ENCODE measurements at places on chromosomes 12 and 14.

- peak; percentile 17 for DNase-seq
These were observed 151.4 kb upstream of the AVPR1A start for GRCh38 chr12:63302269-63302940.

DNA sequence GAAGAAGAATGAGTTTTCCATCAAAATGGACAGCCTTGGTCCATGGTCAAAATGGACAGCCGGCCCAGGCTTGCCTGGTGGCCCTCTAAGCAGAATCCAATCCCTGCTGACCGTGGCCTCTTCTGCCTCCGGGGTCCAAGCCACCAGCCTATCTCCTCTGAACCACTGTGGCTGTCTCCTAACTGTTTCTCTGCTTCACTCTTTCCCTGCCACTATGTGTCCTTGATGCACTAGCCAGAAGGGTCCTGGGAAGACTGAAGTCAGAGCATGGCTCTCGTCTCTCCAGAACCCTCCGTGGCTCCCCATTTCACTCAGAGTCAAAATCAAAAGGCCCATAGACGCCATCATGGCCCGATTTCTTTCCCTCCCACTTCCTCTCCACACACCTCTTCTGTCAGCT lies 8.5 kb upstream of the FZD10 start:
- DNase-seq = no peak

DNA sequence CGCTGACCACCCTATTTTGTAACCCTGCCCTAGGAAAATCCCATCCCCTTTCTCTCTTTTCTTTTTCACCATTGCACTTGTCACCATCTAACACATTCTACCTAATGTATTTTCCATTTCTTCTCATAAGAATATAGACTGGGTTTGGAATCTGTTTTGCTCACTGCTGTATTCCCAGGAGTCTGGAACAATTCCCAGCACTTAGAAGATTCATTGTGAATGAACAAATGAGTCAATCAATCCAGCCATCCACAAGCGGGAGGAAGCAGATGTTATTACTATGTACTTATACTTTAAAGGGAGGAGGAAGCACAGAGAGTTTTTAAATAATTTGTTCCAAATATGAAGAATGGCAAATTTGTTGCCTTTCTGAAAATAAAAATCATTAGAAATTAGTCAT lies 142.1 kb downstream of the KIF21A start:
- DNase-seq = peak; percentile 40

- no peak for DNase-seq
These were observed 68.8 kb upstream of the TRAF3 start for GRCh38 chr14:102708494-102708893.

GRCh38 chr12:116924558-116925453 lies 14.1 kb downstream of the FBXW8 start:
- DNase-seq = peak; percentile 79

GRCh38 chr12:72388322-72388721 lies 116.2 kb downstream of the TRHDE start:
- no peak for DNase-seq

DNA sequence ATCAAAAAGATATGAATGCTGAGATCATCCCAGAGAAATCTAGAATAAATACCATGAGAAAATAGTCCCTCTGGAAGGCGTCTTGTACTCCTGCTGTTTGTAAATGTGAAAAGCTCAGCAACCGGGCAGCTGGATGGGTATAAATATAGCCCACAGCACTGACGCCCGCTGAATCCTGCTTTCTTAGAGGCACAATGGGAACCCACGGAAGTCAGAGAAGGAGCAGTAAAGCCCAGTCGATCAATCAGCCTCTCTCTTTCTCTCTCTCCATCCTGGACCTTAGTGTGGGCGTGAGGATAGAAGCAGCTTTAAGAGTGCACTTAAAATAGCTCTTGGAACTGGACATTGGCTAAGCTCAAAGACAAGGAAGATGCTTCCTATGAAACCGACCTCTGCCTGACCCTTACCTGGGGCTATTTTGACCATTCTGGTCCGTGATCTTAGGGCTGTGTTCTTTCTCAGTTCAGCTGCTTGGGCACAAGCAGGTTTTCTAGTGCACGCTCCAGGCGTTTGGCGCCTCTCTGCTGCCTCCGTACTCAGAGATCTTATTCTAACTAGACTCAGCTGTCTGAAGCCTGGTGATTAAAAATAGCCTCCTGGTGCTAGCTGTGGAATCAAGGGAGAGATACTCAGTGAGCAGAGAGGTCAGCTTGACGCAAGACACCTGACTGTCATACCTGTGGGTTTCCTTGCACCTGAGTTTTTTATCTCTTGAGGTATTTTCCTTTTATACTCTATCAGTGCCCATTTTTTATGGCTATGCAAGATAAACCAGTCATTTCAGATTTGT lies 144.6 kb downstream of the ETV6 start:
- no peak for DNase-seq

GRCh38 chr12:51823875-51824565 lies 24.5 kb downstream of the FIGNL2 start:
- peak; percentile 66 for DNase-seq

DNA sequence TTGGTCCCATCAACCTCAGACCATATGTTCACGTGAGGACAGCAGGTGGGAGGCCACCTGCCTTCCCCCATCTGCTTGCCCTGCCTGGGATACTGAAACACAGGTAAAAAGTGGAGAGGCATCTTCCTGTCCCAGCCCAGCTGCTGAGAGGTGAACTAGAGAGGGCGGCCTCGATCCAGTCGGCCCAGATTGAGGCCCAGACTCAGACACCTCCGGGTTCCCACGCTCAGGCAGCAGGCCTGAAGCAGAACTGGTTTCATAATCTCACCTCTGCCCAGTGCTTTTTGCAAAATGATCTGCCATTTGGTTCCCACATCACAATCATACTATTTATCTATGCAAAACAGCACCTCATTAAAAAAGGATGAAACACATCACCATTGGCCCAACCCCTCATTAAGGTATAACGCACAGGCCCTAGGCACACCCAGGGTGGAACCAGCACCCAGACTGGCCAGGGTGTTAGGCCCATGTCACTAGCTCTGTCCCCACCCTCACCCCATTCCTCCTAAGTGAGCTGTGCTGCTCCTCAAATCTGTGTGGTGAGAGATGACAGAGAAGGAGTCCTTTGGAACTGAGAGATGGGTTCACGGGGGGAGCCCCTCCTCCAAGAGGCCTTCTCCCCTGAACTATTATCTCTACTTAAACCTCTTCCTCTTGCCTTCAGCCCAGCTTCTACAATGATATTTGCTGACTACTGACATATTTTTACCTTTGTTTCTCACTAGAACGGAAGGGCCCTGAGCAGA lies 81.1 kb downstream of the ZFP36L1 start:
- no peak for DNase-seq

DNA sequence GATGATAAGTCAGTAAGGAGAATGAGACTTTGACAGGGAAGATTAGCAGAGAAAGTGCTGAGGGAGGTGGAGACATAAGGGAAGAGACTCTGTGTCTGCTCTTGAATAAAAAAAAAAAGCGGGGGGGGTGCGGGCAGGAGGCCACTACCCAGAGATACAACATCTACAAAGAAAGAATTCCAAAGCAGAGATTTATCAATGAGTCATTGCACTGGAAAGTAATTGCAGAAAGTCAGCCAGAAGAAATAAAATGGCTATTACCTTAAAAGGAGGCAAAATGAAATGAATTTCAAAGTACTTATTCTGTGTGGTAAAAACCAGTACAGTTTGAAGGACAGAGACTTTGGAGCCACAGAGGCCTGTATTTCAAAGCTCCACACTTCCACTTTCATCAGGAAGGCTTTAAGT lies 267.1 kb upstream of the PRKD1 start:
- DNase-seq = peak; percentile 97

- peak; percentile 22 for DNase-seq
These were observed 8.5 kb upstream of the HSP90AA1 start for GRCh38 chr14:102095231-102095870.

- no peak for DNase-seq
These were observed 50.0 kb downstream of the GLT1D1 start for GRCh38 chr12:128903236-128903635.

GRCh38 chr14:32417956-32418552 lies 89.0 kb downstream of the AKAP6 start:
- DNase-seq = peak; percentile 90

DNA sequence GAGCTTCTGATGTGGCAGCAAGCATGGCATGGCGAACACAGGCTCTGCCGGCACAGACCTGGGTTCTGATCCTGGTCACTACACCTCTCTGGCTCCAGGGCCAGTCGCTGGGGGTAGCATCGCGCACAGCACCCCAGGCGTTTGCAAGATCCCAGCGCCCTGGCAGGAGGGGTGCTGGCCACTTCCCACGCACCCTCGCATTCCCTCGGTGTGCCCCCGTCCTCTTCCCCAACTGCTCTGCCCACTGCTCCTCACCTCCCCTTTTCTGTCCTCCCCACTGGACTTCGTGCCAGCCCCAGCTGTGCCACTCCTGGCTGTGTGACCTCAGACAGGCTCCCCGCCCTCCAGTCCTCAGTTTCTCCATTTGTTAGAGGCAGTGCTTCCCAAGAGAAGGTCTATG lies 2.8 kb downstream of the CDK2AP1 start:
- DNase-seq = no peak

DNA sequence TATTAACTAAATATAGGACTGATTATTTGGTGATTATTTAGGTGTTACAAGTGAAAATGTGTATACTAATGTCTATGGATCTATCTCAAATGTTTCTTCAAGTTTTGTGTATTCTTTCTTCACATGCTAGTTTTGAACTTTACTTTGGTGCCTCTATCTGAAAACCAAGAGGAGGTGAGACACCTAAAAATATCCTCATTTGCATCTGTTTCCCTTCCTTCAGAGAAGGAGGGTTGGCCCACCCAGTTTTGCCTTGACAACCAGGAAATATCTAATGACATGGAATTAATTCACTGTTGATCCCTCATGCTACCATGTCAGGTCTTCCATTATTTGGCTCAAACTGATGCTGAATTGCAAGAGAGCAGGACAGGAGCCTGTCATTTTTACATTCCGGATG lies 500.4 kb downstream of the NELL2 start:
- no peak for DNase-seq

DNA sequence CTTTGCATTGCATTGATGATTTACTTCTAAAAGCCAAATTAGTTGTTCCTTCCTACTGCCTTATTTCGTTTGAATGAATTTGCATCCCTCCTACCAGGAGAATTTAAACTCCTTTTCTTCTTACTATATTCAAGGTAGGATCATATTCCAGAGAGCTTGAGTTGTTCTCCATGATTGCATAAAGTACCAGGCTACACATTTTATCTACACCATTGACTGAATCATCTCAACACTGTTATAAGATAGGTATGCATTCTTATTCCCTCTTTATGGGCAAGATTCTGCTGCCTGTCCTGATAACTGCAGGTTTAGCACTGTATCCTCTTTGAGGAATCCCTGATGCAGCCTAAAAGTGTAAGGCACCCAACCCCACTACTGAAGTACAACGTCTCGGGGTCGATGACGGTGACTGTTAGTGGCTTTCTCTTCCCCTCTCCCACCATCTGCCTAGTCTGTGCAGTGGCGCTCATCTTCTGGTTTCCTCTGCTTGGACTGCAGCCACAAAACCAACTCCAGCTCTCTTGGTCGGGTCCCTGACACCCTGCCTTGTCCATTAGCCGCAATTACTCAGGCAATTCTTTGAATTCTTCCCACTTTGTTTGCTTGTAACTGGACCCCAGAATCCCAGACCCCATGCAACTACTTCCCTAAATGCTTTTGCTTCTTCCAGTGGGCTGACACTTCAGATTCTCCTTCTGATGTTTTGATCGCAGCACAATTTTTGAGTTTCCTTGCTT lies 44.4 kb upstream of the STXBP6 start:
- peak; percentile 33 for DNase-seq

GRCh38 chr14:87529081-87529480 lies 463.9 kb downstream of the GALC start:
- no peak for DNase-seq

GRCh38 chr12:92078167-92079053 lies 67.2 kb downstream of the BTG1 start:
- peak; percentile 100 for DNase-seq

- DNase-seq = no peak
These were observed 307.5 kb upstream of the FKBP4 start for GRCh38 chr12:2487278-2487677.

GRCh38 chr12:98983647-98984046 lies 338.6 kb downstream of the APAF1 start:
- peak; percentile 30 for DNase-seq

DNA sequence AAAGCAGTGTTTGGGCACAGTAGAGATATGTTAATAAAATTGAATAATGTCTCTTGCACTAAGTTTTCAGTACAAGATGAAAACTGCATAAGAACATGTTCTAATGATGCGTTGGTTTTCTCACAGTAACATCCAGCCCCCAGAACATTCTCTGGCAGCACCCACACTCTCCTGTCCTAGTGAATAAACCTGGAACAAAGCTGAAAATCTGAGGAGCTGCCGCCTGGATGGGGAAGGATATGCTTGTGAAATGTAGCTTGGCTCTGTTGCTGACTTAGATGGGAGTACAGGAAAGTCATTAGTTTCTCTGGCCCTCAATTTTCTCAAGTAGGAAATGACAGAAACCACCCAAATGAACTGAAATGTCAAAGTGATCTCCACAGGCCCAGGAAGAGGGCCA lies 323.8 kb downstream of the APAF1 start:
- DNase-seq = no peak

- no peak for DNase-seq
These were observed 78.2 kb downstream of the RGS6 start for GRCh38 chr14:72010474-72010873.

- DNase-seq = peak; percentile 87
These were observed 36.4 kb downstream of the SAMD4A start for GRCh38 chr14:54603362-54603761.
